ENCODE measurements at places on chromosomes 5 and 9. TPM values are rescaled to one million over a fixed set of nuclear protein-coding genes. Genes with fewer than 3 reads are reported as not detected.

PRR16 gene
- total RNA-seq = 4.0 TPM

TMOD1 gene
- total RNA-seq = 0.57 TPM

CAMK2A gene
- total RNA-seq = 0.71 TPM

CDH12 gene
- not detected for total RNA-seq

CARD19 gene
- total RNA-seq = 34.3 TPM

WDR38 gene
- total RNA-seq = not detected
